ENCODE measurements at places on chromosomes 16 and 17.
A peak's percentile ranks its signal among the peaks of the same experiment; 100 is the strongest.

GRCh38 chr17:60039847-60040442 is 38.8 kb downstream of the HEATR6 start:
- no peak for DNase-seq

DNA sequence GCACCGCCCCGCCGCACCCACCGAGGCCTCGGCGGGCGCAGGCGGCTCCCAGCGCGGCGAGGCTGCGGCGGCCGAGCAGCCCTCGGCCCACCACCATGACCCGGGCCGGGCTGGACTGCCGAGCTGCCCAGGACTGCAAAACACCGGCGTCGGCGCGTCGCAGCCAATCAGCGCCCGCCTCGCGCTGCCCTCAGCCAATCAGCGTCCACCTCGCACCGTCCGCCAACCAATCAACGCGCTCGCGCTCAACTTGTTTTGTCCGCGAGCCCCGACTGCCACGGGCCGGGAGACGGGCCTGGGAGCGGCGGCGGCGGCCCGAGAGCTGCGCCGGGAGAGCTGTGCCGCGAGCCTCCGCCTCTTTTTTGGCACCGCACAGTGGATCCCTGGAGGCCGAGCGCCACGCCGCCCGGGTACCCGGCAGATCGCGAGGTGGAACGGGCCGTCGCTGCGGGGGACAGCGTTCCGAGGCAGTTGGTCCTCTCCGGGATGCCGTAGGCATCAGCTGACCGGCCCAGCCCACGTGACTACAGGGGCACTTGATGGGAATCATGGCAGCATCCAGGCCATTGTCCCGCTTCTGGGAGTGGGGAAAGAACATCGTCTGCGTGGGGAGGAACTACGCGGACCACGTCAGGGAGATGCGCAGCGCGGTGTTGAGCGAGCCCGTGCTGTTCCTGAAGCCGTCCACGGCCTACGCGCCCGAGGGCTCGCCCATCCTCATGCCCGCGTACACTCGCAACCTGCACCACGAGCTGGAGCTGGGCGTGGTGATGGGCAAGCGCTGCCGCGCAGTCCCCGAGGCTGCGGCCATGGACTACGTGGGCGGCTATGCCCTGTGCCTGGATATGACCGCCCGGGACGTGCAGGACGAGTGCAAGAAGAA is at the start of the genes FAHD1 and HAGH:
FAHD1 (plus strand) TSS at position 516 of the 883 bp plus-strand sequence; CDS start at position 549, 33 bp downstream.
HAGH (minus strand) TSS at position 135 of the 883 bp plus-strand sequence; CDS start at position 97, 38 bp downstream.
- peak; percentile 88 for DNase-seq

DNA sequence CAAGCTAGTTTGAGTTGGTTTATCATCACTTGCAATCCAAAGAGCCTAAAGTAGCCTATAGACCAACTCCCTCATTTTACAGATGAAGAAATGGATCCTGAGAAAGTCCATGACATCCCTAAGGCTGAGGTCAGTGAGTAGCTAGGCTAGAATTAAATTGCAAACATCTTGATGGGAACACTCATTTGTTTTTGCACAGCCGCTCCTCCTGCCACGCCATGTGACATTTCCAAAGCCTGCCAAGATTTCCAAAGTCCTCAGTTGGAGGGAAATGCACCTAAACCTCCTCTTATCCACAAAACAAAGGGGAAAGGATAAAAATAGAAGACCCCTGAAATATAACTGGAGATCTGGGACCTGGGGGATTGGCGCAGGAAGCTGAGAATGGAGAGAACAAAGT is 15.0 kb downstream of the TMEM92 start:
- DNase-seq = no peak

DNA sequence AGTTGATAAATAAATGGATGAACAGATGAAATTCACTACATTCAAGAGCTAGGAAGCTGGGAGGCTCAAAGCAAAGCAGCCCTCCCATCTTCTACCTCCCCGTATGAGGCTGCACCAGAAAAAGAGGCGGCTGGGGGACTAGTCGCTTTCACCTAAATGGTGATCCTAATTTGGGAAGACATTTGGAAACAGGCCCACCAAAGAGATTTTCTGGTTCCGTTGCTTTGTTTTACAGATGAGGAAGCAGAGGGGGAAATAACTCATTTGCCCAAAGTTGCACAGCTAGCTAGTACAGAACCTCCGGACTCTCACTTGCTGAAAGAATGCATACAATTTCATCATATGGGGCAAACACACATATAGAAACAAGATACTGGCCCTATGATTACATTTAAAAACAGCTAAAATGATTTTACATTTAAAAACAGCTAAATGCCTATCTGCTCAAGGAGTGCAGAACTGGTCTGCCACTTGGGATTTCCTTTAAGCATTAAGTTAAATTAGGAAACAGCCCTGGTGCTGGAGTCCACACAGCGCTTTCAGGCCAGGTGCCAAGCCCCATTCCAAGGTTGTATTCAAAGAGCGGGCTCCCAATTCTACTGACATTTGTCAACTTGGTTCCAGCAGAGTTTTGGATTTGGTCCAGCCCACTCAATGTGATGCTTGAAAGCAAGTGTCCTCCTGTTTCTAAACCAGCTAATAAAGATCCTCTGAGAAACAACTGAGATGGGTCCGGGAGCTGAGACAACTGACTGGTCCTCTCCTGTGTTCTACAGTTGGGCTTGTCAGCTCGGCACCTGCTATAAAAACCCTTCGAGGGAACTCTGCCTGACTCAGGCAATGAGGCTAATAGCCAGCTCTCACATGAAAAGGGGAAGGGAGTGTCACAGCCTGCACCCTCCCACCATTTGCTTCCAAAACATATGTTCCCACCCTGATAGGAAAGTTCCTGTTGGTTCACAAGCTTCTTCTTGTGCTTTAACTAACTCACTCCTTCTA is 11.7 kb downstream of the ERN1 start:
- no peak for DNase-seq

DNA sequence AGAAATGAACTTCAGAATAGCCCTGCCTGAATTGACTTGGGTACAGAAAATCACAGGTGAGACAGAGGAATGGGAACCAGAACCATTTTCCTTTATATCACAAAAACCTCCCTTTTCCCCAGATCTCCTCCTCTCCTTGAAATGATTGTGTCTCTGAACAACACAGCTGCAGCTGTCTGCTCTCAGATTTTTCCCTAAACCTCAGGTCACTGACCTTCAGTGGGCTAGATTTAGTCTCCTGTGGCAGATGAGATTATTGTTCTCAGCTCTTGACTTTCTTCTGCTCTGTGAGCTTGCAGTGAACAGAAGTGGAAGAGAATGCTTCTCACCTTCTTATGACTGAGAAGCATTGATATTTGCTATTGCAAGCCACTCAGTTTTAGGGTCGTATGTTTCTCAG is 92.3 kb upstream of the FAM20A start:
- no peak for DNase-seq

- DNase-seq = no peak
These were observed 120.6 kb upstream of the FOXF1 start for GRCh38 chr16:86389566-86390328.

DNA sequence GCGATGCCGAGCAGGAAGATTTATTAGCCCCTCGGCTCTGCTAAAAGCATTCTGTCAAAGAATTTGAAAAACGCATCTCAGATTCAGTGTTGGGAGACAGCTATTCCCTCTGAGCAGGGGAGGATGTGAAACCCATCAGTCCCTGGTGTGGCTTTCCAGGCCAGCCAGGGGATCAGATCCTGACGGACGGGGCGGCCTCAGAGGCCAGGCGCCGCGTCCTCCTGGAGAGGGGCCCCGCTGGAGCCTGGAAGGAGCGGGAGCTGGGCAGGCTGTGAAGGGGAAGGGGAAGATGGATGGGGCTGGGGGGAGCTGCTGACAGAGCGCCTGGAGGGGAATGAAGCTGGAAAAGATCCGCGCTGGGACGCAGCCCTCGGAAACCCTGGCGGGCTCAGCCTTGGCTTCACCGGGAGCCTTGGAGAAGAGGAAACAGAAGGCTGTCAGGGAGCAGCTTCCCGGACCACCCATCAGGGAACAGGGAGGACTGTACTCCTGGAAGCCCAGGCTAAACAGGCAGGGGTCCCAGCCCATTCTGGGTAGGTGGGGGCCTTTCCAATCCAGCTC is 358.0 kb downstream of the C16orf95 start:
- DNase-seq = no peak

DNA sequence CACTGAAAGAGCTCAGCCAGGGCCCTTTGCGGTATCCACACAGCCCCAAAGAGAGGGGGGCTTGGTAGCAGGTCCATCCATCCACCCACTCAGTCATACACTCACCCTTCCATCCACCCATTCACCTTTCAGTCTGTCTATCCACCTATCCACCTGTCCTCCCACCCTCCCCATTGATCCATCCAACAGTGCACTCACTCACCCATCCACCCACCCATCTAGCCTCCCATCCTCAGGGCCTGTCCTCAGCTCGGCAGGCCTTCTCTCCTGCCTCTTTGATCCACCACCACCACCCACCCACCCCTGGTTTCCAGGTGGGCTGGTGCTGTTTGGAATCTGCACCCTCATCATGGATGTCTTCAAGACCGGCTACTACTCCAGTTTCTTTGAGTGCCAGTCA is 1.2 kb downstream of the OTOP2 start:
- DNase-seq = no peak

- DNase-seq = no peak
These were observed 150.6 kb downstream of the MSI2 start for GRCh38 chr17:57406981-57407286.

DNA sequence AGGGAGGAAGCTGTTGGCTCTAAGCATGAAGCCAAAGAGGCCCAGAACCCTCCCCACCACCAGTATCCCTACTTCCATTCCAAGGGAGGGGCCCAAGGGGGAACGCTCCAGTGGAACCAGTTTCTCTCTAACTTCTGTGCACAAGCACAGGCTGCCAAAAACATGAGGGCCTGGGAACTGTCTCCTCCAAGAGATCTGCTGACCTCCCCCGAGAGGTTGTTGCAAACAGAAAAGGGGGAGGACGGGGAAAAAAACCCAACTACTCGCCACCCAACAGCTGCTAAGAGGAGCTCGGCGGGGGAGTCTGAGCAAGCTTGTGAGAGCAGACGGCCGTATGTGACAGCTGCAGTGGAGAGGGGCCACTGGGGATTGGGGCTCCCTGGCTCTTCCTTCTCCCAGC is 15.7 kb upstream of the SLC35B1 start:
- no peak for DNase-seq

GRCh38 chr17:46056800-46057304 is 57.8 kb downstream of the STH start:
- no peak for DNase-seq

- DNase-seq = no peak
These were observed 8.3 kb downstream of the CBFA2T3 start for GRCh38 chr16:88968589-88969280.

DNA sequence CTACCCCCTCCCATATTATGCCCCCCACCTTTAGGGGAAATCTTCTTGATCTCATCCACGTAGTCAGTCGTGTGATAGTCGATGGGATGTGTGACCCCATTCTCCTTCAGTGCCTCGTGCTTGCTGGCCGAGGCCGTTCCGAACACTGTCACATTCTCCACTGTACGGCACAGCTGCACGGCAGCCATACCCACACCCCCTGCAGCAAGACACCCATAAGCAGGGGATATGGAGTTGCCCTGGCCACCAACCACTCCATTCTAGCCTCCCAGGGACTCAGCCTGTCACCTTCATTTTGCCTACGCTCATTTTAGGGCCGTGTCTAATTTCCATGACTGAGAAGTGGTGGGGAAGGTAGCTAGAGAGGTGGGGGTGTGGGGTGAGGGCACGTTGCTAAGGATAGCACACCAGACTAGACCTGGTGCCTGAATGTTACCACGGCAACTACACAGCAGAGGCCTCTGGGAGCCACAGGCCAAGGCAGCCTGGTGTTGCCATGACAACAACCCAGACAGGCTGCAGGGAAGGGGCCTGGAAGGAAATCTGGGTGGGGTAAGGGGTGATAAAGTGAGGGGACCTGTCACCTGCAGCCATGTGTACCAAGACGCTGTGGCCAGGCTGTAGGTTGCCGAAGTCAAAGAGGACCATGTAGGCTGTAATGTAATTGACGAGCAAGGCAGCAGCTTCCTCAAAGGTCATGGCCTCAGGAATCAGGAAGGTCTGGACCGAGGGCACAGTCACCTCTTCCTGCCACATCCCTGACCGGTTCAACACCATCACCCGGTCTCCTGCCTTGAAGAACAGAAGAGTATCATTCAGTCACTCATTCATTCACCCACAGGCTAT is 4.0 kb downstream of the VAT1 start:
- no peak for DNase-seq

- DNase-seq = no peak
These were observed 12.1 kb downstream of the TBC1D26 start for GRCh38 chr17:15744074-15744676.

GRCh38 chr17:21029515-21029914 is 13.3 kb downstream of the USP22 start:
- DNase-seq = no peak

DNA sequence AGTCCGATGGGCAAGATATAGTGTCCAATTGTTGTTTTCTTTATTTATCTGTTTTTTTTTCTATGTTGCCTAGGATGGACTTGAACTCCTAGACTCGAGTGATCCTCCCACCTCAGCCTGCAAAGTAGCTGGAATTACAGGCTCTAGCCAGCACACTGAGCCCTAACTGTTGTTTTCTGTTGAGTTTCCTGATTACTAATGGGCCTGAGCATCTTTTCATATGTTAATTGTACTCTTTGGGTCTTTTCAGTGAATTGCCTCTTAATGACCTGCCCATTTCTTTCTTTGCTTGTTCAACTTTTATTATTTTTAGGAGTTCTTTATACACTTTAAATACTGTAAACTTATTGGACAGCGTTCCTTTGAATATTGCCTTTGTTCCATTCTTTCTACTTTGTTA is 213.0 kb downstream of the HS3ST3B1 start:
- DNase-seq = no peak

GRCh38 chr16:68900009-68900408 is 56.7 kb downstream of the TANGO6 start:
- no peak for DNase-seq

DNA sequence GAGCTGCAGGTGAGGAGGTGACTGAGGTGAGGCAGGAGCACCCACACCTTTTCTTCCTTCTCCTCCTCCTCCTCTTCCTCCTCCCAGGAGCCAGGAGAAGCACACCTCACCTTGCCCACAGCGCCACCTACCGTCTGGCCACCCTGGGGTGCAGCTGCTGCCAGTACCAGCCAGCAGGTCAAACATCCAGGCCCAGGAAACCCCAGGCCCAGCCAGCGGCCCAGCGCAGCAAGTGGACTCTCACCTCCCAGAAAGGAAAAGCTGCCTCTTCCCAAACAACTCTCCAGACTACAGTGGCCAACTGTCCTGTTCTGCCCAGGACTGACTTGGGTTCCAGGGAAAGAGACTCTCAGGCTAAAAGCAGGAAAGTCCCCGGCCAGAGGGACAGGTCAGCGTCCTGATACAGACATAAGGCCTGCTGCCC is 22.7 kb downstream of the PEMT start:
- no peak for DNase-seq

GRCh38 chr17:19573075-19573474 is 39.4 kb downstream of the SLC47A1 start:
- no peak for DNase-seq

DNA sequence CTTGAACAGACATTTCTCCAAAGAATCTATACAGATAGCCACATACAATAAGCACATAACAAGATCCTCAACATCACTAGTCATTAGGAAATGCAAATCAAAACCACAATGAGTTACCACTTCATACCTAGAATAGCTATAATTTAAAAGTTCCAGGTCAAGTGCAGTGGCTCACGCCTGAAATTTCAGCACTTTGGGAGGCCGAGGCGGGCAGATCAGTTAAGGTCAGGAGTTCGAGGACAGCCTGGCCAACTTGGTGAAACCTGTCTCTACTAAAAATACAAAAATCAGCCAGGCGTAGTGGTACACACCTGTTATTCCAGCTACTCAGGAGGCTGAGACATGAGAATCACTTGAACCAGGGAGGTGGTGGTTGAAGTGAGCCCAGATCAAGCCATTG is 19.9 kb downstream of the RANBP10 start:
- no peak for DNase-seq

GRCh38 chr16:74874123-74874522 is 99.5 kb upstream of the FA2H start:
- no peak for DNase-seq
